ENCODE measurements at places on chromosomes 13 and 19.

- DNase-seq: no peak
- no peaks in the 10 kb centered on the region for H3K36me3 ChIP-seq
- H3K27me3 ChIP-seq: peaks cover 3% of the 10 kb centered on the region
- H3K4me1 ChIP-seq: no peaks in the 10 kb centered on the region
- H3K4me3 ChIP-seq: no peak overlapping the region
- H3K27ac ChIP-seq: no peak overlapping the region
These were observed 21.6 kb upstream of the FNDC3A start for GRCh38 chr13:48954081-48954480.

DNA sequence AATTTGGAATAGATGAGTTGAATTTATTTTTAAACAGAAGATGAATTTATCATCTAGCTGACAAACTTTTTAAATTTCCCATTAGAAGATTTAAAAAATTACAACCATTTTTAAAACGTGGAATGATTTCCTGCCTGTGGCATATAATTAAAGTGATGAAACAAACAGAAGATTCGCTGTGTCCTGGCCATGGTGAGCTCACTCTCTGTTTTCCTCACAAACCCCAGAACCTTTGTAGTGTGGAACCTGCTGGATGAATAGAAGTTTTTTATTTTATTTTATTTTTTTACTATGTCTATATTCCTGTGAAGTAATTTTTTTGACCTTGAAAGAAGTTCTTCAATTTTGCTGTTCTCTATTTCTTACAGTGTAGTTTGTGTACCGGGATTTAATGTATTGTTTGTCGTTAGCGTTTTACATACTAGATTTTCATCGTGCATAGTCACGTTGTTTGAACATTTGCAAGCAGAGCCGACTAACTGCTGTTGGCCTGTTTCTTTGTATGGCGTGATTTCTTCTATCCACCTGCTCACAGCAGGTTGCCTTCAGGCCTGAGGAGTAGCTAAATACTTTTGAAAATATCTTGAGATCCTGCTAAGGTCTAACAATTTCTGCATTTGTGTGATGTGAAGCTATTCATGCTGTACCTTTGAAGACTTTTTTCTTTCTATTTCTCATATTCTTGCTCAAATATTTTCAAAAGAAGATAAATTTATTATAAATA is 149.2 kb downstream of the GGACT start:
- H3K4me1 ChIP-seq: no peaks in the 10 kb centered on the region
- DNase-seq: no peak
- no peaks in the 10 kb centered on the region for H3K36me3 ChIP-seq
- H3K4me3 ChIP-seq: no peak overlapping the region
- no peaks in the 10 kb centered on the region for H3K27me3 ChIP-seq

DNA sequence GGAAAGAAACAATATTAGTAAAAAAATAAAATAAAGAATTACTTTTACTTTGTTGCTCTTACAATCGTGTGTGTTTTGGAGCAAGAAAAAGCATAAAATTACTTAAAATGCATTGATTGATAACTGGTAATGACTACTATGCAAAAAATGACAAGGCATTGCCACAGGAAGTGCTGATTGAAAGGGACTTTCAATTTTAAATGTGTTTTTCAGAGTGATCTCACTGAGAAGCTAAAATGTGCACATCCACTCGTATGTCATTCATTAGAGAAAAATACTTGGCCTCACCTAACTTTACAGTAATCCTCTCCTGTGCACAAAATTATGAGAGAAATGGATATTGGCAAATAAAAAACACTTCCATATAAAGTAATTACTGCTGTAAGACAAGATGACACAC is 934.9 kb downstream of the SLITRK6 start:
- no peak overlapping the region for H3K4me3 ChIP-seq
- H3K4me1 ChIP-seq: no peaks in the 10 kb centered on the region
- H3K36me3 ChIP-seq: no peaks in the 10 kb centered on the region
- no peaks in the 10 kb centered on the region for H3K27me3 ChIP-seq

GRCh38 chr13:50794226-50794625 is 49.3 kb downstream of the DLEU7 start:
- DNase-seq: no peak
- no peak overlapping the region for H3K4me3 ChIP-seq
- no peaks in the 10 kb centered on the region for H3K4me1 ChIP-seq
- H3K27me3 ChIP-seq: no peaks in the 10 kb centered on the region
- H3K36me3 ChIP-seq: no peaks in the 10 kb centered on the region

DNA sequence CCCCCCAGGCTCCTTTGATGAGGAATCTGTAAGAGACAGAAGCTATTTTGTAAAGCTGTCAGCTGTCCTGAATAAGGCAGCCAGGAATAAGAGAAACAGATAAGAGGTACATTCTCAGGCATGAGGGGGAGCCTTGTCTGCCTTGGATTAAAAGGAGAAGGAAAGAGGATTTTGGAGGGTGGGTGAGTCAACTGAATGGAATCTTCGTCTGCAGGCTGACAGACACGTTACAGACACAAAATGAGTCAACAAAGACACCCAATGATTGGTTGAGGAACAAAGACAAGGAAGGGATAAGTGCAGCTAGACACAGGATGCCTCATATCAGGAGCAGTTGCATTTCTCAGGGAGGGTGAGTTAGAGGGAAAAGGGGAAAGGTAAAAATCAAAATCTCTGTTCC is 162.5 kb downstream of the OLFM4 start:
- no peak overlapping the region for H3K27ac ChIP-seq
- no peak overlapping the region for H3K4me3 ChIP-seq
- no peak for DNase-seq
- no peaks in the 10 kb centered on the region for H3K36me3 ChIP-seq

DNA sequence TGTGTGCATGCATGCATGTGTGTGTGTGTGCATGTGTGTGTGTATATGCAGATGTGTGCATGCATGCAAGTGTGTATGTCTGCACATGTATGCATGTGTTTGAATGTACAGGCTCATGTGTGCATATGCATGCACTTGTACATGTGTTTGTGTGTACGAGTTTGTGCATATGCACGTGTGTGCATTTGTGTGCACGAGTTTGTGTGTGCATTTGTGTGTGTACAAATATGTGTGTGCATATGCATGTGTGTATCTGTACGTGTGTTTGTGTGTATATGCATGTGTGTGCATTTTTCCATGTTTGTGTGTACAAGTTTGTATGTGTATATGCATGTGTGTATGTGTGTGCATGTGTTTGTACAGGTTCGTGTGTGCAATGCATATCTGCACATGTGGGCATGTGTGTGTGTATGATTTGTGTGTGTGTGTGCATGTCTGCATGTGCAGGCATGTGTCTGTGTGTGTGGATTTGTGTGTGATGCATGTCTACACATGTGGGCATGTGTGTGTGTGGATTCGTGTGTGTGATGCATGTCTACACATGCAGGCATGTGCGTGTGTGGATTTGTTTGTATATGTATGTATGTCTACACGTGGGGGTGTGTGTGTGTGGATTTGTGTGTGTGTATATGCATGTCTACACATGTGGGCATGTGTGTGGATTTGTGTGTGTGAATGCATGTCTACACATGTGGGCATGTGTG is 57.1 kb downstream of the F2RL3 start:
- no peaks in the 10 kb centered on the region for H3K27me3 ChIP-seq
- H3K36me3 ChIP-seq: no peaks in the 10 kb centered on the region
- DNase-seq: no peak

- no peaks in the 10 kb centered on the region for H3K36me3 ChIP-seq
- peaks cover 4% of the 10 kb centered on the region for H3K27me3 ChIP-seq
- H3K27ac ChIP-seq: no peak overlapping the region
- no peak for DNase-seq
These were observed 123.7 kb downstream of the CACNA1A start for GRCh38 chr19:13382633-13382938.

- H3K36me3 ChIP-seq: peaks cover 79% of the 10 kb centered on the region
- H3K27me3 ChIP-seq: no peaks in the 10 kb centered on the region
- H3K4me3 ChIP-seq: no peak overlapping the region
These were observed 13.2 kb downstream of the PAF1 start for GRCh38 chr19:39377373-39378362.

DNA sequence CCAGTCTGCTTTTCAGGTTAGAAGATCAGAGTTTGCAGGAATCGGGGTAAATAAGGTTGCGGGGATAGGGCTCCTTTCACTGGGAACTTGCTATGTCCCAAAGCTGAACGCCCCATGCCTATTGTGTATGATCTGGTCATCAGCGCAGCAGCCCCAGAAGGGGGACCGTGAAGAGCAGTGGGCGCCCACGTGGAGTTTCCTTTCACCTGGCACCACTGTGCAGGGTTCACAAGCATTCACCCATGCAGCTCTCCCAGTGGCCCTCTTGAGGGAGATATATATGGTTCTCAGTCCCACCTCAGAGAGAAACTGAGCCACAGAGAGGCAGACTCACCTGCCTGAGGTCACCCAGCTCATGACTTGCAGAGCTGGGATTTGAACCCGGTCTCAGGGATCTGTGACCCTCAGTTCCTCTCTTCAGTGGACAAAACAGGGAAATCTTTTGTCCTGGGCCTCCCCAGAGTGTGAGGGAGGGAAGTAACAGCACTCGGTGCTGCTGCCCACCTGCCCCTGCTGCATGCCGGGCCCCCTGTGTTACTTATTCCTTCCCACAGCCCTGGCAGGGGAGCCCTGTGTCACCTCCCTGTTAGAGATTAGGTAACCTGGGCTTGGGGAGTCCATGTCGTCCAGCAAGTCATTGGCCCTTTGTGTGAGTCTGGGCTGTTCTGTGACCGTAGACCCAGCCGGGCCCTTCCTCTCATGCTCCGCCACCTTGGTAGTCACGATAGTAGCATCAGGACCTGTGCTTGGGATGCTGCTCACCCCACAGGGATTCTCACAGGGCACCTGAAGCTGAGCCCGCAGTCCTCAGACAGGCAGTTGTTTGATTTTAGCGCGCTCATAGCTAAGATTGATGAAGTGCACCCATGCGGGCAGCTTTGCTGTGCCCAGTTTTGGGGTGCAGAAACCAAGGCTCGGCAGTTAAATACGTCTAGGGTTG is 27.9 kb downstream of the PPP5C start:
- peaks cover 26% of the 10 kb centered on the region for H3K4me1 ChIP-seq
- no peaks in the 10 kb centered on the region for H3K27me3 ChIP-seq
- no peak overlapping the region for H3K4me3 ChIP-seq
- no peak overlapping the region for H3K27ac ChIP-seq
- no peak for DNase-seq

DNA sequence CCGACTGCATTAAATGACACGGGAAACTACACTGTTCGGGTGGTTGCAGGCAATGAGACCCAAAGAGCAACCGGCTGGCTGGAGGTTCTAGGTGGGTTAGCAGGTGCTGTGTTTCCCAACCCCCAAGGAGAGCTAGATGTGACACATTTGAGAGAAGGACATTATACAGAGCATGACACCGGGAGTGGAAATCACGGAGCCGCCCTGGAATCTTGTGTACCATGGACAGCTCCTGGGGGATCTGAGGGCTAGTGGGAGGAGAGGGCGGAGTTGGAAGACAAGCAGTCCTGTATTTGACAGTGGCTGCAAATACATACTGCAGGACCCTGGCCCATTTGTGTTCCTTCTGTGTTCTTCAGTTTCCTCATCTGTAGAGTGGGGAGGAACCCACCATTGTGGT is 2.3 kb downstream of the CEACAM18 start:
- H3K27ac ChIP-seq: no peak overlapping the region
- H3K27me3 ChIP-seq: peaks cover 9% of the 10 kb centered on the region
- no peak for DNase-seq
- no peaks in the 10 kb centered on the region for H3K36me3 ChIP-seq
- no peak overlapping the region for H3K4me3 ChIP-seq
- H3K4me1 ChIP-seq: no peaks in the 10 kb centered on the region

- no peaks in the 10 kb centered on the region for H3K36me3 ChIP-seq
- H3K27ac ChIP-seq: no peak overlapping the region
- H3K4me1 ChIP-seq: no peaks in the 10 kb centered on the region
- no peak for DNase-seq
- H3K27me3 ChIP-seq: no peaks in the 10 kb centered on the region
These were observed 105.2 kb upstream of the ZNF492 start for GRCh38 chr19:22528956-22529355.

DNA sequence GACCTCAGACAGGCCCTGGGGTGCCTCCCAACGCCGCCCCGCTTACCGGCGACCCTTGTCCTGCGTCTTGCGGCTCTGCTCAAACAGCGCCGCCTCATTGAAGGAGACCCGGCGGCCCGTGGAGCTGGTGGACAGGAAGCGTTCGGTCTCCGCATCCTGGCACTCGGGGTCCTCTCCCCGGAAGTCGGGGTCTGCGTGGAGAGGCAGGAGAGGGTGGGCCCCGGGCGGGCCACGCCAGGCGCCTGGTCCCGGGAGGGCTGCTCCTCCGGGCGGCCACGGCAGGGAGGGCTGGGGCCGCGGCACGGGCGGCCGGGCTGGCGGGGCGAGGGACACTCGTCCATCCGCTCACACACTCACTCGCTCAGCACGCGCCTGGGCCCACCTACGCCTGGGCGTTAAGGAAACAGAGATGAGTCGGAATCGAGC is 2.8 kb downstream of the CBARP start:
- DNase-seq: no peak
- H3K4me1 ChIP-seq: peaks cover 31% of the 10 kb centered on the region
- no peak overlapping the region for H3K4me3 ChIP-seq
- peaks cover 6% of the 10 kb centered on the region for H3K27me3 ChIP-seq
- no peak overlapping the region for H3K27ac ChIP-seq
- no peaks in the 10 kb centered on the region for H3K36me3 ChIP-seq

GRCh38 chr19:48735031-48735615 is 5.3 kb downstream of the RASIP1 start:
- peaks cover 16% of the 10 kb centered on the region for H3K4me1 ChIP-seq
- no peak for DNase-seq

DNA sequence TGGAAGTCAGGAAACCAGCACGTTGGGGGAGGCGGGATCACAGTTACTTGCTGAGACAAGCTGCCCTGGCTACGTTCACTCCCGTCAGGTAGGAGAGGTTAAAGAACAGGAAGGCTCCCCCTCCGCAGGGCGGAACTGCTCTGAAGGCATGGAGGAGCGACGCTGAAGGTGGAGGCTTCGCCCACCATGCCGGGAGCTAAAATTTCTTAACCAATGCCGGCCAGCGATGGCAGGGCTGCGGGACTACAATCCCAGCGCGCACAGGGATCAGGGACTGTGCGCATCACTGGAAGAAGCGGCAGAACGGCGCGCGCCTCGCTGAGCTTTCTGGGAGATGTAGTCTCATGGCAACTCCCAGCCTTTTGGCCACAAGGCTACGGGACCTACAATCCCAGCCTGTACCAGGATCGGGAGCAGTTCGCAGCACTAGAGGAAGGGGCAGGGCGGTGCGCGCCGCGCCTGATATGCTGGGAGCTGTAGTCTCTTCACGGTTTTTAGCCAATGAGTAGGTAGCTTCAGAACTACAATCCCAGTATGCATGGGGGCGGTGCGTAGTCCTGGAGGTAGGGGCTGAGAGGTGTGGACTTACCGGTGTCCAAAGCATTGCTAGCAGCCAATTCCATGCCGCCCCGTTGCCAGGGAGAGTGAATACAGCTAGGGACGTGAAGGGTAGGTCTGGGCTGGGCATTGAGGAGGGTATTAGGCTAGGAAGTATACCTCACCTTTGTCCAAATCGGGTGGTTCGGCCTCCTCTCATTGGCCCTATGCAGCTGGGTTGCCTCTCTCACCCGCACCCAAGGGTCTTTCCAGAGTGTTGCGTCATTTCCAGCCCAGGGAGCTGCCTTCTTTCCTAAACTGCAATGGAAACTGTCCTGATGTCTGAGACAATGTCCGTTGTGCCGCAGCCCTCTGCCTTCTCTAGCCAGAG is 12.8 kb upstream of the ZNF682 start:
- DNase-seq: peak; percentile 36
- H3K27ac ChIP-seq: peak overlapping the region; percentile 73
- H3K4me1 ChIP-seq: peaks cover 15% of the 10 kb centered on the region
- H3K4me3 ChIP-seq: peak overlapping the region; percentile 95
- no peaks in the 10 kb centered on the region for H3K36me3 ChIP-seq
